HCT116 (cell line): ENCODE measurements at places on chromosomes 5 and 9.

- DNase-seq, result no peak
Observed at GRCh38 chr5:68041293-68041692, 174.3 kb upstream of the PIK3R1 start.

DNA sequence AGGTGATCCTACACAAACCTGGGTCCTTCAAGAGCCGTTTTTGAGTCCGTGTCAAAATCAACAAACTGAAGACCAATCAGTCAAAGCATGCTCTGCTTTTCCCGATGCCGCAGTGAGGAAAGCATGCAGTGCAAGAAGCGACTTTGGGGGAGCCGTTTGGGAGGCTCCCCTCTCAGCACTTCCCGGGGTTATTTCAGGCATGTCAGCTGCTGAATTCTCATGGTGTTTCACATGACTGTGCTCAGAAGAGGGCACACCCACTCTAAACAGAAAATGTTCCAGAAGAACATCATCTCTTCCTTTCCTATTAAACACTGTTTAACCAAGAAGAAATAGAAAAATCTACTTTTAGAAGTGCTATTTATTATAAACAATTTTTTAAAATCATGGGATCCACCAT, 125.5 kb downstream of the EPB41L4A start:
- DNase-seq, result no peak

GRCh38 chr9:88817628-88818027, 173.6 kb upstream of the S1PR3 start:
- no peak for DNase-seq

DNA sequence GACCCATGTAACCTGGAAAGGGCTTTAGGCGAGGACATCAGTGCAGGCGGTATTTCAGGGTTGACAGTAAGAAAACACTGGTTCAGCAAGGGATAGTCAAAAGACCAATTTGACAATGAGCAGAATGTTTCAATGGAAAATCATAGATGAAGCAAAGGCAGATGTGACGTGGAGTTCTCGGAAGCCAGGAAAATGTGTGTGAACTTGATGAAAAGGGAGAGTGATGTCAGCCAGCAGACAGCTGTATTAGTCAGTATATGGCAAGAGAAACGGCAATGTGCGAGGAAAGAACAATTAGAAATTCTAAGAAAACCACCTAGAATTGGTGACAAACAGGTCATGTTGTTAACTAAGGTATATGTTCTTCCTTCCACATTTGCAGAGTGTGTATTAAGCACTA, 503.9 kb upstream of the DAB2 start:
- DNase-seq, result no peak

DNA sequence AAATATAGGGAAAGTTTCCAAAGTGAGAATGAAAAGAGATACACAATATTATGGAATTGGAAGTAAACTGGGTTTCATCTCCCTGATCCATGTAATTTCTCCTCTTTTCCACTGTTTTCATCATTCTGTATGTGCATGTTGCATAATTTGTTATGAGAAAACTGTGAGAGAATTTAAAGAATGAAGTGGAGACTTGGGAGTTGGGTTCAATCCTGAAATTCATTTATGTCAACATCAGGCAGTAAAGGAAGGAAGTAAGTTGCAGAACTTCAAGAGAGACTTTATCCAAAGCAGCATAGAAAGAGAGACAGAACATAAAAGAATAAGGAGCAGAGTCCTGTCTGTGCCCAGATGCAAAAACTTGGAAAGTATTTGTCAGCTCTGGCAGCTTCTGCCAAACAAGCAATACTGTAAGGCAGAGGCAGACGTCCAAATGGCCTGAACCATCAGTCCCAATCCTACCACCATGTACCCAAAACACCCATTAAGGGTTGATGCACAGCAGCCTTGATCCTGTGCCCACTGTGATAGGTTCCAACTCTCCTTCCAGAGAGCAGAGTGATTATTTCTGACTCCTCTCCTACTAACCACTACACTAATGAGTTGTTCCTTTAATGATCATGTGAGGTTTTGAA, 425.3 kb upstream of the CDH6 start:
- no peak for DNase-seq

DNA sequence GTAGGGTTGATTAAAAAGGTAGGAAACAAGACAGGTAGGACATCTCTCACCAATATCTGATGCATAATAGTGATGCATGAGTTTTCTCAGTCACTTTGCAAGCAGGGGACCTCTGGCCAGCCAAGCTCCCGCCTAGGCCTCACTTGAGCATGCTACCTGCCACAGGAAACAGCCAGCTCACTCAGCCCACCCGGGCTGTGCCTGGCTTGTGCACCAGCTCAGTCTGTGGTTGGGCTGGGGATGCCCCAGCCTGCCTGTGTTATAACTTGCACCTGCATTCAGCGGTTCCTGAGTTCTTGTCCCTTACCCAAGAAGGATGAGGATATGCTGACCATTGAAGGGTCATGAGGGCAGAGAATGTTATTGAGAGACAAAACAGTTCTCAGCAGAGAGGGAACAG, 172.8 kb upstream of the PLCXD3 start:
- no peak for DNase-seq

DNA sequence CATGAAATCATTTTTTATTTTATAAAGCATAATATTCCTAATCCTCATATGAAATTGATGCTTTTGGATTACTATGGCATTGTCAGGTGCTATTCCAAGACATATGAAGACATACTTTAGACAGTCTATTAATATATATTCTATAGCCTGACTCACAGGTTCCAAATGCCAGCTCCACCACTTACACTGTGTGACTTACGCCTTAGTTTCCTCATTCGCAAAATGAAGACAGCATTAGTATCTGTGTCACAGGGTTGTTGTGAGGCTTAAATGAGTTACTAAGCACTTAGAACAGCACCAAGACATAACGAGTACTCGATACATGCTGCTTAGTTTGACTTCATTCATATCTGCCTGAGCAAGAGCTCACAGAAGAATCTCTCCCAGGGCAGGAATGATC, 132.2 kb upstream of the PTGER4 start:
- DNase-seq, result no peak

- no peak for DNase-seq
Observed at GRCh38 chr5:65334077-65334476, 147.6 kb downstream of the ADAMTS6 start.

DNA sequence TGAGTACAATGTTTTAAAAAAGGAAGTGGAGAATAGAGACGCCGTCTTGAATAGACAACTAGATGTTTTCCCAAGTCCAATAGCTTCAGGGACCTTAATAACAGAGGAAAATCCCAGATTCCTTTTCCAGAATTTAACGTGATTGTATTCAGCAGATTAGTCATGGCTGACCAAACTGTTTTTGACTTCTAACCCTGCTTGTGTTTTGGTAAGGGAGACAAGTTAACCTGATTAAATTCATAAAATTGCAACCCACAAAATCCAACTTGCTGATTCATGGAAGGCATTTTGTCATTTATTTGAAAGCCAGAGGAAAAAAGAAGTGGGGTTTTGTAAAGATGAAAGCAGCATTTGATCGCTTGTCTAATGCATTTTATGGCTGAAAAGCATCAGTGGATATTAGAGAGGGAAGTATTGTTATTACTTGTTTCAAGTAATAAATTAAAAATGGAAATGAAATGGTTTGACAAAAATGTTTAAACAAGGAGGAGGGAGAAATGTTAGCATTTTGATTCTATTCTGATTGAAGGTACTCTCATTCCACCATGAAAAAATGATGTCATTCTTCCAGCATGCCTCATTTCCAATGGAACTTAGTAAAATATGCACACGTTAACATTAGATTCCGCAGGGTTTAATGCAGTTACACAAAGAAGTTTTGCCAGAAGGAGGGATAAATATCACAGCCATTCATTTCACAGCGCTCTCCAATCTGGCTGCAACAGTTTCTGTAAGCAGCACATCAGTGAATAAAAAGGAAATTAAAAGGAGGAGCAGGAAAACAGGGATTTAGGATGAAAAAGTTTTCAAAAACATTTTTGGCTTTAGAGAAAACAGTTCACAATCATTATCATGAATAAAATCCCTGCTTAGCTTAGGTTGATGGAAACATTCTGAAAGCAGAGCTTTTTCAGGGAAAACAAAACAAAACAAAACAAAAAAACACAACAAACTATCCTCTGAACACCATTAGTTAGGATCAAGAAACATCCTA, 314.7 kb downstream of the PRR16 start:
- no peak for DNase-seq

DNA sequence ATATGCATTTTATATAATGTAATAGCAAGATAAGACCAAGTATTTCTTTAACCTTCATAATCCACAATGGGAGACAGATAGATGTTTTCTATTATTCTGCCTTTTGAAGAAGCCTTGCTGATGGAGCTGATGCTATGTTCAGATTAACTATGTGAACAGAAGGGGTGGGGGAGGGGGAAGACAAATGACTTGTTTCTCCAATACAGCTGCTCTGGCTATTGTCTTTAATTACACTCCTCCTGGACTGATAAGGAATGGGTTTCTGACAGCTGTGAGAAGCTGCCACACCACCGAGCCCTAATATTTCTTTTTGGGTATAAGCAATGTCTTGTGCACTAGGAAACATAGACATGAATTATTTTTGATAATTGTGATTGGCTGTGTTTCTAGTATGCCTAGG, 62.0 kb downstream of the CAVIN4 start:
- no peak for DNase-seq

- no peak for DNase-seq
Observed at GRCh38 chr5:145942201-145942600, 5.8 kb downstream of the SH3RF2 start.

DNA sequence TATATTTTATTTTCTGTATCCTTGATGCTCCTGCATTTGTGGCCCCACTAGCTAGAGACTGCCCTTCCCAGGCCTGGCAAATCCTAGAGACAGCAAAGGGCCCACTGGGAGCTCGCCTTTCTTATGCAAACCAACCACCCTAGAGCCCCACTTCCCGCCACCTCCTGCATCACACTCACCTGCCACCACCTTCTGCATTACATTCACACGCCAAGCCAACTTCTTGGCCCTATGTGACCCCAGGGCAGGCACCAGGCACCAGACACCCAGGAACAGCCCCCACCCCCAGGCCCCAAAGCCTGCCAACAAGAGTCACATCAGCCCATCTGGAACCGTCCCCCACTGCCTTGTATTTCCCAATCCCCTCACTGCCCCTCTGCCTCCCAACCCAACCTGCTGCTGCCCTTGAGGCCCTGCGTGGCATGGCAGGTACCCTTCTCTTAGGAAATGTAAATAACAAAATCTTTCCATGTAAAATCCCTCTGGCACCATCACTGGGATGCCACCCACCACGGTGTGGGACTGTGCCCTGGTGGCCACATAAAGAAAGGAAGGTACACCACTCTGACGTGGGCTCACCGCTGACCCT, 22.0 kb downstream of the ROR2 start:
- no peak for DNase-seq

GRCh38 chr5:139668924-139669661, 20.9 kb downstream of the CXXC5 start:
- no peak for DNase-seq

DNA sequence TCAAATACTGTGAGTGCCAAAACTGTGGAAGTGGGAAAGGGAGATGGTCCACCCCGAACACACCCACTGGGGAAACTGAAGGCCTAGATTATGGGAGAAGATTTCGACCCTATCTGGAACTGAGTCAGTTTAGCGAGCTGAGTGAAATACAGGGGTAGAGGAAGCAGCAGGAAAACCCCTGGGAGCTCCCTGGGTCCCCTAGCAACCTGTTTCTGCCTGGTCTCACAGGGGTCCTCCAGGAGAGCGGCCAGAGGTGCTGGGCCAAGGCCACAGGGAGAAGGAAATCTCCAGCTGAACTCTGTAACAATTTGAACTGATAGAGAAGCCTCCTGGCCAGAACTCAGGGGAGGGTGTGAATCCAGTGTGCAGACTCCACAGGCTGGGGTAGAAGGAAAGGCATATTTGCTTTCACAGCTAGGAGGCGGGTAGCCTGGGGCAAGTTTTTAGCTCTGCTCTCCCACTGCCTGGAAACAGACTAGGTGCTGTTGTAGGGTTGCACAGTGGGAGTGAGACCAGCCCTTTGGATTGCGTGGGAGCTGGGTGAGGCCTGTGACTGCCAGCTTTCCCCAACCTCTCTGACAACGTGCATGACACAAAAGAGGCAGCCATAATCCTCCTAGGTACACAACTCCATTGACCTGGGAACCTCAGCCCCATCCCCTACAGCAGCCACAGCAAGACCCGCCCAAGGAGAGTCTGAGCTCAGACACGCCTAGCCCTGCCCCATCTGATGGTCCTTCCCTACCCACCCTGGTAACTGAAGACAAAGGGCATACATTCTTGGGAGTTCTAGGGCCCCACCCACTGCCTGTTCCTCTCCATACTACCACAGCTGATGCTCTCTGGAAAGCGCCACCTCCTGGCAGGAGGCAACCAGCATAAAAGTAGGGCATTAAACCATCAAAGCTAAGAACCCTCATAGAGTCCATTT, 78.8 kb upstream of the GPBP1 start:
- no peak for DNase-seq

DNA sequence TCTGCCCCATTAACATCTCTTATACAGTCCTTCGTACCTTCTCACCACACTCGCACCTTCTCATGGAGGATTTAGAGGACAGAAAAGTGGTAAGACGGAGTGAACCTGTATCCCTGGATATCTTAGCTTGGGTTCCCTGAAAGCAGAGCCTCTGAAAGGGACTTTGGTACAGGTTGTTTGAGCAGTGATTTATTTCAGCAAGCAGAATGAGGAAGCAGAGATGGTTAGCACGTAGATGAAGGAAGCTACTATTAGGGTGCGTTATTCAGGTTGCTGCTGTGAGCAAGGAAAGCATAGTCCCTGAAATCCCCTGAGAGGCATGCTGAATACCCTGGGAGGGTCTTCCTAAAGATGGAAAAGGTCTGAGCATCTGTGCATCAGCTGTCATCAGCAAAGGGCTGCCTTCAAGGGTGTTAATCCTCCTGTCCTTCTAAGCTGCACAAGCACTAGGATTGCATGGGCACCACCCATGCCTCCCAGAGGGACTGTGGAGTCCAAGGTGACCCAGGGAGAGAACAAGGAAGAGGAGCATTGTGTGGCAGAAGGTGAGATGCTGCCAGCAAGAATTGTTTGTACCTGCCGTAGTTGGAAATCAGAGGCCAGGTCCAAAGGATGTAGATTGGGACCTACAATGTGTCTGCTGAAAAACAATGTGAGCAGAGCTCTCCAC, 273.7 kb downstream of the RASEF start:
- DNase-seq, result no peak

DNA sequence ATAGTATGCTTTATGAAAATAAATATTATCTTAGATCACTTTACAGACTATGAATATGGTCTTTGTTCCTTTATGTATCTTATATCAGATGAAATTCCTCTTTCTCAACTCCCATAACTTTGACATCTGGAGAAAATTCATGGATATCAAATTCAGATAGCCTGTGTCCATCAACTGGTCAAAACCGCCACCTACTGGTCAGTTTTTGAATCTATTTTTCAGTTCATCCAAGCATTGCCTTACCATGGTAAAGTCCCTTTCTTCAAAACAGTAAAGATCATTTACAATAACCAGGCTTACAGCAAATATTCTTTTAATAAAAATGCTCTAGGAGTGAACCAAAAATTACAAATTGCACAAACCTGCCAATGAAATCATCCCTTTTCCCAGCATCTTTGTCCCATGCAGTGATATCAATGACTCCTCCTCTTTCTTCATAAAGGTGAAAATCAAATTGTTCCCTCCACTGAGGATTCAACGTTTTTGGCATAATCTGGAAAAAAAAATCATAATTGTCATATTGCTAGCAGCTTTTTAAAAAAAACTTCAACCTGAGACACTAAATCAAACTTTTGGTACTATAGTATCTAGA, 290.5 kb downstream of the SLF1 start:
- peak; percentile 35 for DNase-seq
